ENCODE measurements at places on chromosomes 6 and 20. TPM values are rescaled to one million over a fixed set of nuclear protein-coding genes. Genes with fewer than 3 reads are reported as not detected.
A peak's percentile ranks its signal among the peaks of the same experiment; 100 is the strongest.

GRCh38 chr6:48961781-48962415 lies 501.2 kb downstream of the MMUT start:
- DNase-seq = peak; percentile 42

DNA sequence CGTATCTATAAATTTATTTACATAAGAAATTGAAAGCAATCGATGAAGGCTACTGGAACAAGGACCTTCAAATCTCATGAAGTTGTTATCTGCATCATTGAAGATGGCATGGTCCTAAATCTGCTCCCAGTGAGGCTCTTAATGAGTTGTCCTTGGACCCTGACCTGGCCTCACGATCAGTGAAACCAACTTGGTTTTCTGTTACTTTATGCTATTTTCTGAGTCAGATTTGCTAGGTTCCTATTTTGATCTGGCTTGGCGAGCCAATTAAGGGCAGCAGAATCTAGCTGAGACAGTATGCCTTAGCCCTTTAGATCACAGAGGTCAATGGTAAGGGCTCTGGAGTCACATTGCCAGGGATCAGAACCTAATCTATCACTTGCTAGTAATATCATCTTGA lies 30.1 kb upstream of the NOX3 start:
- no peak for DNase-seq

- no peak for DNase-seq
Observed at GRCh38 chr6:65814071-65814470, 107.0 kb upstream of the EYS start.

Gene ABCC10
- 11.0 TPM for total RNA-seq

DNA sequence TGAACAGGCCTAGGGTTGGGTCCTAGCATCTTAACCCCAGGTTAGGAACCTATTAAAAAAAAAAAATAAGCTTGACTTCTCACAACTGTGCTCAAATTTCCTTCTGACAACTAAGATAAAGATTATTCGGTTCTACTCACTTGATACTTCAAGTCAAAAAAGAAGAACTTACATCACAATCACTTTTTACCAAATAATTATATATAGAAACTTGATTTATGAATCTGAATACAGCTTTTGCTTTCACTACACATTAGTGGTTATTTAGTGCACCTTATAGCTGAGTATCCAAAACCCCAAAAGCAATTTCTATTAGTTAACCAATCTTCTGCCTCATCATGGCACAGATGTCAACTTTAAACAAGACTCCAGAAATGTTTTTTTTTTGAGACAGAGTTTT lies 119.0 kb upstream of the DST start:
- no peak for DNase-seq

DNA sequence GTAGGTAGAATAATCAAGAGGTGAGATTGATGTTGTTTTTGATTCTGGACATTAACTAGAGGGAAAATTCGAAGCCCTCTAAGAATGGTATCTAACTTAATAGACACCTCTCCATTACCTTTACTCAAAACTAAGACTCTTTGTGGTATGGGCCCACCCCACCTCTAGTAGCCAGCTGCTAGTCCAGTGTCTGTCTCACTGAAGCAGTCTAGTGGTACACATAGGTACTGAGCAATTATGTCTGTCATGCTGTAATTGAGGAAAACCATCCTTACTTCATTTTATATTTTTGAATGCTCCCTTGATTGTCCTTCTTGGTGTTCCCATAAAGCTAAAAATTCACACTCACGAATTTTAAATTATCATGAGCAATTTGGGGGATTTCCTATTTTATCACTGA lies 290.7 kb downstream of the ARHGAP18 start:
- DNase-seq = no peak

- no peak for DNase-seq
Observed at GRCh38 chr20:53626584-53626983, 32.9 kb upstream of the ZNF217 start.

GRCh38 chr20:46056027-46056833 lies 27.2 kb downstream of the SLC12A5 start:
- DNase-seq = no peak

GRCh38 chr6:155638200-155638599 lies 182.6 kb upstream of the NOX3 start:
- DNase-seq = no peak

- DNase-seq = no peak
Observed at GRCh38 chr6:75556240-75556639, 45.4 kb upstream of the SENP6 start.

Gene FRK
- total RNA-seq = 1.3 TPM

DNA sequence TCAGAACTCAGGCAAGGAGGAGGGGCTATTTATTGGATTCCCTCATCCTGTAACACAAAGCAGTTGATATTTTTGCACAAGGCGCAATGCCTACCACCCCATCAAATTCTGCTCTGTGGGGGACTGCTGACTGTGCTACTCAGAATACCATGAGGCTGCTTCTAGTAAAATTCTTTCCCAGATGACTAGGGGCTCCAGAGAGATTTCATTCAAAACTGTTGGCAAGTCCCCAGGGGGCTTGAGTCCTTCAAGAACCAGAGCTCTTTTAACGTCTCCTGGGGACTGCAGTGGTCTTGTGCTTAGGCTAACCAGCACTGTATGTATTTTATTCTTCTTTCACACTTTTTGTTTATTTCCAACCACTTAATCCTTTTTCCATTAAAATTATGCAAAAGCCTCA lies 365.9 kb upstream of the AGPAT4 start:
- DNase-seq = no peak

Gene CCN5
- not detected for total RNA-seq

- DNase-seq = no peak
Observed at GRCh38 chr6:161074496-161075121, 83.0 kb downstream of the MAP3K4 start.

Gene PBOV1
- not detected for total RNA-seq

DNA sequence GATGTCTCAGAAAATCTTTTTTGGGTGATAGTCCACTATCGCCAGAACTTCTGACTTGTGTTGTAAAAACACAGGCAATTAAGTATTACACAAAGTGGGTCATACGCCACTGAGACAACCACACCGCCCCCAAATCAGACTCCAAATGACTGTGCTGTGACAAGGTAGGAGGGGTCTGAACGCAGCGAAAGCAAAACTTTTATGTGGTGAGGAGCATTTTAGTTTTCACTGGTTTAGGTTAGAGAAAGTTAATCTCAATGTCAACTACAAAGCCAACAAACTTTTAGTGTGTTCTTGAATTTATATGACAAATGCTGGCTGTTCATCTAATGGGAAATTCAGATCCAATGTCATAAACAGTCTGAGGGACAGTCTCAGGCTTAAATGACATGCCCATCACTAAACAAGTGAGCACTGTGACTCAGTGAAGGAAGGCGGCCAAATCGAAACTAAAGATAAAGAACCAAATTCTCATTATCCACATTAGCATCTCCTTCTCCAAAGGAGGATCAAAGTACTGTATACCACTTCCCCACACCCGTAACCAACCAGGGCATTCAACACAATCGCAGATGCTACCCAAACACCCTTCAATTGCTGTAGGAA lies 186.7 kb downstream of the GJA10 start:
- no peak for DNase-seq
